T-helper 17 cell (primary cell): ENCODE measurements at places on chromosomes 6 and 20. TPM values are rescaled to one million over a fixed set of nuclear protein-coding genes. Genes with fewer than 3 reads are reported as not detected.

The EYA2 gene
- 0.22 TPM for total RNA-seq

The COL21A1 gene
- not detected for total RNA-seq

The LY6G6F gene
- 1.6 TPM for total RNA-seq

The TRIM31 gene
- not detected for total RNA-seq

The SLC4A11 gene
- 1.3 TPM for total RNA-seq
